Eye (tissue), 1 donor: ENCODE measurements at places on chromosomes 13 and 19.
A peak's percentile ranks its signal among the peaks of the same experiment; 100 is the strongest.

GRCh38 chr19:52139252-52140031 lies at the start of gene ZNF616:
ZNF616 (minus strand) TSS chr19:52139938; CDS start chr19:52130512, 9,426 bp downstream.
- peak; percentile 98 for DNase-seq

GRCh38 chr13:32840989-32841713 lies 175.1 kb upstream of the KL start:
- peak; percentile 35 for DNase-seq

DNA sequence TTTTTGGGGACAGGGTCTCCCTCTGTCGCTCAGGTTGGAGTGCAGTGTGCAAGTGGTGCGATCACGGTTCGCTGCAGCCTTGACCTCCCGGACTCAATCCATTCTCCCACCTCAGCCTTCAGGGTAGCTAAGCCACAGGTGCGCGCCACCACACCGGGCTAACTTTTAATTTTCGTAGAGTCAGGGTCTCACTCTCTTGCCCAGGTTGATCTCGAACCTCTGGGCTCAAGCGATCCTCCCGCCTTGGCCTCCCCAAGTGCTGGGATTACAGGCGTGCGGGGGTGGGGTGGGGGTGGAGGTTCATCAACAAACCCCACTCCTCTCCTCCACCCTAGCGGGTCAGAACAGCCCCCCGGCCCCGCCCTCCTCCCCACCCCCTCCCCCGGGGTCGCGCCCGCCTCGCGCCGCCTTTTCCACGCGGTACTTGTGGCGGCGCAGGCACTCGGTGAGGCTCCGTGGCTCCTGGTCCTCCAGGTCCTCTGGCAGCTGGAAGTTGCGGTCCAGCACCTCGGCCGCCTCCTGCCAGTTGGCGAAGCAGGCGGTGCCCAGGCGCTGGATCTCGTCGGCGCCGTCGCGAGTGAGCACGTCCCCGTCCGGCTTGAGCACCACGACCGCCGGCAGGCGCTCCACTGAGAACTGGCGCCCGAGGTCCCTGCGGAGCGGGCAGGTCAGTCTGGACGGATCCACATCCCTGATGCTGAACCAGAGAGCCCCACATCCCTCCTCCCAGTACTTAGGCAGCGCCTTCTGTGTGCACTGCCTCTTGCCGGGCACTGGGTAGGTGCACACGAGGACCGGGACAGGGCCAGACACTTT lies 5.2 kb downstream of the NXNL1 start:
- no peak for DNase-seq

GRCh38 chr13:50951366-50951765 lies 41.8 kb downstream of the RNASEH2B start:
- DNase-seq = peak; percentile 37

DNA sequence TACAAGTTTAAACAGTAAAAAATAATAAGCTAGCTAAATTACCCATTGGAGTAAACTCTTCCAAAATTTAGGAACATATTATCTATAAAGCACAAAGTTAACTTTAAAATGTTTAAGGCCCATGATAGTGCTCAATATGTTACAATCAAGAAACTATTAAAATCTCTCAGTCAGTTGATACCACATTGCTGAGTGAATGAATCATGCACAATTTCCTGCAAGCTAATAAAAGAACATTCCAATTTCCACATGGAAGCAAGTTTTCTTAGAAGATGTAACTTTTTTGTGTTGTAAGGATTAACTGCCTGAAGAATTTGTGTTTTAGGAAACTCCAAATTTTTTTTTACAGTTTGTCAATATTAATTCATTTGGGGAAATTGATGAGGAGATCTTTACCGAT lies 666.6 kb downstream of the SLITRK1 start:
- no peak for DNase-seq

GRCh38 chr19:49896863-49897621 lies at the start of gene IL4I1:
IL4I1 (minus strand) TSS chr19:49896887; CDS start chr19:49896160, 727 bp downstream.
- DNase-seq = no peak

GRCh38 chr19:45676851-45677263 lies 8.8 kb downstream of the GIPR start:
- no peak for DNase-seq

DNA sequence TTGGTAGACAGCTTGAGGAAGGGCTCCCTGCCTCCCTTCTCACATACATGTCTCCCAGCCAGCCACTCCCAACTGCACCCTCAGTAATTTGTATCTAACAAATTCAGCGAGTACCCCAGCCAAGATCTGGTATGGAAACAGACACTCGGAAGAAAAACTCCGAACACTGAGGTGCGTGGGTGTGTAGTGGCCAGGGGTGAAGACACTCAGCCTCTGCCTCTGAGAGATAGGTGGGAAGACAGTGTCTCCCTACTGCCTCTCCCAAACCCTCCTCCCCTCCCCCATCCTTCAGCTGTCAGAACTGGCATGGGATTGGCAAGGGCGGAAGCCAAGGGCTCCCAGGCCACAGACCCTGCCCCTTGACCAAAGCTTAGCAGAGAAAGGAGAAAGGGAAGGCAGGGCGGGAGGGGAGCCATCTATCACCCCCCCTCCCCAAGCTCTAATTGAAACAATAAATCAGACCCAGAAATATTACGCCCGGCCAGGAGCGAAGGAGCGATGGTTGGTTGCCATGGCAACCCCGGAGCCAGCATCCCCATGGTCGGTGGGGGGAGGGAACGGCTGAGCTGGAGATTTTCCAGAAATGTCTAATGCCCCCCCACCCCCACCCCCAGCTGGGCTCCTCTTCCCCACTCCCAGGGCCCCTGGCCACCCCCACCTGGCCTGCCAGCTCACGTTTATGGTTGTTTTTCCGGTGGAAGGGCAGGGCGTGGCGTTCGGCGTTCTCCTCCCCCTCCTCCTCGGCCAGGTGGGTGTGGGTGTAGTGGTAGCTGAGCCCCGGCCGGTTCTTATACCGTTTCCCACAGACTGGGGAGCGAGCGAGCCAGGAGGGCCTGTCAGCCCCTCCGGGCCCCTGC lies 7.0 kb downstream of the DPF1 start:
- no peak for DNase-seq

DNA sequence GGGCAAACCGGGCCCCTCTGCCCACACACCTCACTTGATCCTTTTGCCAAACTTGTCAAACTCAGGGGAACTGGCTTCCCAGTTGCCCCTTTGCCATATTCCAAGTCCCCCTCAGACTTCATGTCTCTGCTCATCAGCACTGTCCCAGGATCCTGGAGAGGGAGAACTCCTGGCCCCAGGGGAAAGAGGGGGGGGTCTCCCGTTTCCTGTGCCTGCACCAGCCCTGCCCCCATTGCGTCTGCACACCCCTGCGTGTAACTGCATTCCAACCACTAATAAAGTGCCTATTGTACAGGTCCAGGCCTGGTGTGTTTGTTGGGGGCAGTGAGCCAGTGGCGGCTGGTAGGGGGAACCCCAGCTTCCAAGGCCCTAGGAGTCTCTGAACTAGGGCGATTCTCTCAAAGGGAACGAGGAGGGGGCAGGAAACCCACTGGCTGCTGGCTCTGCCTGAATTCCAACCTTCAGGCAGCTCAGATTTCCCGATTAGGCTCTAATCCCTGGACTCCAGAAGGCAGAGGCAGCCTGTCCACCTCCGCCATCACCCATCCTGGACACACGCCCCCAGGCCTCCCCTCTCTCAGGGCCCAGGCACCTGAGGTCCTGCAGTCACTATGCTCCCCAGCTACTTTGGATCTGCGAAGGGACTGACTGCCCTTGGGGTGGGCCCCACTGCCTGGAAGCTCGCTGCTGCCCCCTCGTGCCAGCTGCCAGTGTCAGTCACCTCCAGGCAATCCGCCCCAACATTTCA lies 9.7 kb upstream of the ILF3 start:
- peak; percentile 91 for DNase-seq

DNA sequence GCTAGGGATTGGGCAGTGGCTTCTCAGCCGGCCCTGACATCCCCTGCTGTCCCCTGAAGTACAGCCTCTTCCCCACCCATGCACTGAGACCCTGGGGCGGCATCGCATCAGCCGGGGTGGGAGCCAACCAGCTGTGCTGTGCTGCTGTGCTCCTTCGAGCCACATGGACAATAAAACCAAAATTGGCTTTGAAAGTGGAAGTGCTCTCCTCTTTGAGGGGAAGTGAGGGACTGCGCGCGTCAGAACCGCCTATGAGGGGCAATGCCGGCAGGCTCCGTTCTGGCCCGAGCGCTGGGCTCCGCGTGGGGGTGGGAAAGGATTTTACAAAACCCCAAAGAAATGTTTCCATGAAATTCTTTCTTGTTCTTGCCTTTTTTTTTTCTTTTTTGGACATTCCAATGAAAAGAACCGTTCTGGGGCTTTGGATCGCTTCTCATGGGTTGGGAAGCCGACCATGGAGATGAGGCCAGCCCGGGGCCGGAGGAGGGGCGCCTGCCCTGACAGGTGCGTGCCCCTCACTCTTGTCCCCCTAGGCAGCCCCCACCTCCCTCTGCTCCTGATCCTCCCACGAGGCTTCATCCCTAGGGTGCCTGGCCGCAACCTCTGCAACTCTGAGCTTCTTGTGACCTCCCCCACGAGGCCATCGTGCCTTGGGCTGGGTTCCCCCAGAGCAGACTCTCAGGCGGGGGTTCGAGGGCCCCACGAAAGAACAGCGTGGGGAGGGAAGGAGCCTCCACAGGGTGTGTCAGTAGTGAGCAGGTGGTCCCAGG lies 22.6 kb downstream of the KLHL26 start:
- peak; percentile 39 for DNase-seq

DNA sequence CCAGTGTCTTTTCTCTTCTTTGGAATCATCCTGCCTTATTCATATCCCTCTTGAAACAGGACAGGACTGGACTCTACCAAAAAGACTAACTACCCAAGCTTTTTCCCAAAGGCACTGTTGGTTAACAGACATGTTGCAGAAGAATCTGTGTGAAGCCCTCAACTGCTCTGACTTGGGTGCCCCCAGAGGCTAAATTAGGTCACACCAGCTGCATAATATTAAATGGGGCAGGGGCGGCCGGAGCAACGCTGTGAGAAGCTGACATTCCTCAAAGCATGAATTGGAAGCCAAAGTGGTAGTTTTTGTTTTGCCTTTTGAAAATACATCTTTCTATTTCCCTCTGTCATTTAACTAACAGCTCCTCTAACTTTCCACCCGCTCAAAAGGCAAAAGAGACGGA lies 185.9 kb downstream of the LHFPL6 start:
- peak; percentile 74 for DNase-seq

- DNase-seq = peak; percentile 83
Observed at GRCh38 chr19:47227352-47228167, 3.4 kb downstream of the BBC3 start.

DNA sequence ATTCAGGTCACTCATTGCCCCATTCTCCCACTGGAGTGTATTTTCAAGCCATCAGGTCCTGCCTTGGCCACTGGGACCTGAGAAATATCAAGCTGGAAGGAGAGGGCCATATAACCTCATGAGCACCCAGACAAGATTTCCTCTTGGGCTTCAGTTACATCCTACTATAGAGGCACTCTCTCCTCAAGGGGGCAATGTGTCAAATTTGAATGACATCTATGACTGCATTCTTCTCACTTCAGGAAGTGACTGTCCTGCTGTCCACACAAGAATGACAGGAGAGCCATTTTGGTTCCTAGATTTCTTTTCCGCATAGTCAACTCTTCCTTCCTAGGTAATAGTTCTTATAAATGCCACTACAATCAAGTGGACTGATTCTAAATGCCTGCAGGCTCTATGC lies 416.2 kb downstream of the DIAPH3 start:
- no peak for DNase-seq

GRCh38 chr19:58304255-58304654 lies 922 bp upstream of the ERVK3-1 start:
- no peak for DNase-seq

GRCh38 chr13:36717966-36718545 lies 44.2 kb downstream of the SERTM1 start:
- DNase-seq = no peak

- DNase-seq = peak; percentile 74
Observed at GRCh38 chr13:50357586-50358118, 342.4 kb downstream of the KCNRG start.

DNA sequence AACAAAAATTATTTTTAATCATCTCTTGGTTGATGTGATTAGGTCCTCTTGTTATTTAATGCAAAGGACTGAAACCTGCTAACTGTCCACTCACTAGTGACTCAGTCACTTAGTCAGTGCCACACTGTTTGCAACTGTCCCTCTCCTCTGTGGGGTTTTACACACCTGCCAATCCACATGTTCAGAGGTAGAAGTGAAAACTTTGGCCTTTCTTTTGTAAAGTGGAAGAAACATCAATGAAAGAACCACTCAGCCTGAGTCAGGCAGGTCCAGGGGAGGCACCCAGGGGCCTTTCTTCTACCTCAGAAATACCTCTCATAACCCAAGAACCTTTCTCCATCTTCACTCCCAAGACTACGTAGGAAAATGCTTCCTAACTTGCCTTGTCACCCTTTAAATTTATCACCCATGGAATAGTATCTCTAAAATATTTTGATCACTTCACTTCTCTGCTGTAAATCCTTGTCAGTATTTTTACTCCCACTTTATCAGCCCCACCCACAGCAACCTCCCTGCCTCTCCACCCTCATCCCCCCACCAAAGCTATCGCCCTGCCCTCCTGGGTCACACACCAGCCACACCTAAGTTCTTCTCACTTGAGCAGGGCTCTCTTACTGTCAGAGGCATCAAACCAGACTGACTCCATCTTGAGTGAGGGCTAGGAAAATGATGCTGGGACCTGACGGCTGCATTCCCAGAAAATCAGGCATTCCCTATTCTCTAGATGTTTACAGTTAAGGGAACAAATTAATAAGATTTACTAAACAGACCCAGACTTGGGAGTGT lies 29.6 kb upstream of the EEF1AKMT1 start:
- DNase-seq = no peak

- DNase-seq = no peak
Observed at GRCh38 chr13:99806671-99807070, 164.9 kb downstream of the ZIC5 start.

- DNase-seq = no peak
Observed at GRCh38 chr13:26743971-26744370, 16.6 kb downstream of the GPR12 start.

GRCh38 chr13:20195801-20196200 lies 3.1 kb upstream of the GJB2 start:
- no peak for DNase-seq

DNA sequence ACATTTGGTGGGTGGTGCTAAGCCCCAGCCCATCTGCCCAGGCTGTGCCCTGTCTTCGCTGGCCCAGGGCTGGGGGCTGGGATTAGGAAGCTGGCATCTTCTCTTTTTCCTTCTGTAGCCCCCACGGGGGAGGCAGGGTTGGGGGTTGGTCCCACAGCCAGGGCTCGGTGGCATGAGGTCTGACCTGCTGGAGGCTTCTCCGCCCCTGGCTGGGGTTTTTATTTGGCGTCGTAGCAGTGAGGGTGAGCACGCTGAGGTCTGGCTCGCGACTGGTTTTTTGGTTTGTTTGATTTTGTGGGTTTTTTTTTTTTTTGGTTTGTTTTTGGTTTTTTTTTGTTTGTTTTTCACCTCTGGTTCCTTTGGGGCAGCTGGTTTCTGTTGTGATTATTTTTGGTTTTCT lies 14.7 kb downstream of the ZNF574 start:
- DNase-seq = no peak

- no peak for DNase-seq
Observed at GRCh38 chr13:92972751-92973150, 253.9 kb upstream of the GPC6 start.

- DNase-seq = no peak
Observed at GRCh38 chr13:45341799-45342500, 967 bp upstream of the TPT1 start.

GRCh38 chr19:40578442-40578908 lies 1.8 kb downstream of the SHKBP1 start:
- no peak for DNase-seq

GRCh38 chr13:51807041-51807440 lies 3.1 kb upstream of the DHRS12 start:
- no peak for DNase-seq

- DNase-seq = peak; percentile 30
Observed at GRCh38 chr19:53504885-53505284, 33.1 kb upstream of the ZNF331 start.

- DNase-seq = peak; percentile 34
Observed at GRCh38 chr19:13691569-13692435, 72.5 kb upstream of the MRI1 start.

GRCh38 chr19:27679399-27679798 lies 1533.6 kb downstream of the UQCRFS1 start:
- DNase-seq = no peak
